Stimulated activated CD4-positive, alpha-beta T cell treated with anti-CD3 and anti-CD28 coated beads, Interleukin-1b, Interleukin-23, amount 100 ng/mL, for 24 hours (primary cell): ENCODE measurements at places on chromosomes 2 and 18.

- DNase-seq: no peak
These were observed 158.6 kb downstream of the CDH2 start for GRCh38 chr18:28018351-28018750.

- DNase-seq: no peak
These were observed 646.1 kb upstream of the ACVR2A start for GRCh38 chr2:147198651-147199171.

DNA sequence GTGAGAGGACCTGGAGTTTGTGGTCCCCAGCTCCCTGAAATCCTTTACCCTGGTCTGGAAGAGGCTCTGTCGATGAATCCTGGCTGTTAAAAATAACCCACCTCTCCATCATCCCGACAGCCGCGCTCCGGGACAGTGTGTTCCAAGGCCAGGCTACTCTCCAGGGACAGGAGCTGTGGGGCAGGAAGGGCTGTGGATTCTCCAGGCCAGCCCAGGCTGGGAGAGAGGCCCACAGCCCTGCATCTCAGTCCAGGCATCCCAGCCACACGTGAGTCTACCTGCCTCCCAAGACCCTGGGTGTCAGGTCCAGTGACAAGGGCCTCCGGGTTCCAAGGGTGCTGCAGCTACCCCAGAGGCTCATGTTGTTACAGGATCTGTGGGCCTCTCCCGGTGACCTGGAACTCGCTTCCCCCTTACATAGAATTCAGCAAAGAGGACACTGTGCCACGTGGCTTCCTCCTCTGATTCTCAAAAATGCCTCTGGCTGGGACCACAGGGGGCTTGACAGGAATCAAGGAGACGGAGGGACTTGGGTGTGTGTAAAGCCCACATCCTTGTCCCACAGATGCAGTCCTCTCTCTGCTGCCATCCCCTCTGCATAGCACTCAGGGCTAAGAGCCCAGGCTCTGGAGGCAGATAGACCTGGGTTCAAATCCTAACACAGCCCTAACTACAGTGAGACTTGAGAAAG, 17.3 kb downstream of the ADRA2B start:
- no peak for DNase-seq

- no peak for DNase-seq
These were observed 61.0 kb downstream of the RBMS1 start for GRCh38 chr2:160432633-160433032.

DNA sequence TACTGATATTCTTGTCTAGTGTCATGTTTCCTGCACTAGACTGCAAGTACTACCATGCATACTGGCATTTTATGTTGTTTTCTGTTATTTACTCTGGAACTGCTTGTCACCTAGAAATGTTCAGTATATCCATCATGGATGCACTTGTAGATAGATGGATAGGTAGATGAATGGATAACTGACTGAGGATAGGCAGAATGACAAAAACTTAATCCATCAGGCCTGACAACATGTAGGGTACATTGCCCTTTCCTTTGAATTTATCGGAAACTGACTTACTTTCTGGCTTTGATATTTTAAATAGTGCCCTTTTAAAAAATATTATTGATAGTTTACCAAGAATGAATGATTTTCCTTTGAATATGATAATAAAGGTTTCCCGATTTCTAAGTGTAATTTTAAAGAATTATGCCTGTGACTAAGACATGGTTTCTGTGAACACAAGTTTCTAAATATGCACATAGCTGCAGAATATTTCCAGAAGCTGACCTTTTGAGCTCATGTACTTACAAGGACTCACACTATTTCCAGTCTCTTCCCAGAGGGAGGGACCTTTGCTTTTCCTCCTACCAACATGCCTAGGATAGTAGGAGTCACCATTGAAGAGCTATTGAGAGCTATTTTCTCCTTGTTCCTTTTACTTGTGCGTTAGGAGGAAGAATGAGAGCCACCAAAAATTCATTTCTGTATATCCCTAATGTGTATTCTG, 81.3 kb downstream of the ANKRD12 start:
- no peak for DNase-seq

DNA sequence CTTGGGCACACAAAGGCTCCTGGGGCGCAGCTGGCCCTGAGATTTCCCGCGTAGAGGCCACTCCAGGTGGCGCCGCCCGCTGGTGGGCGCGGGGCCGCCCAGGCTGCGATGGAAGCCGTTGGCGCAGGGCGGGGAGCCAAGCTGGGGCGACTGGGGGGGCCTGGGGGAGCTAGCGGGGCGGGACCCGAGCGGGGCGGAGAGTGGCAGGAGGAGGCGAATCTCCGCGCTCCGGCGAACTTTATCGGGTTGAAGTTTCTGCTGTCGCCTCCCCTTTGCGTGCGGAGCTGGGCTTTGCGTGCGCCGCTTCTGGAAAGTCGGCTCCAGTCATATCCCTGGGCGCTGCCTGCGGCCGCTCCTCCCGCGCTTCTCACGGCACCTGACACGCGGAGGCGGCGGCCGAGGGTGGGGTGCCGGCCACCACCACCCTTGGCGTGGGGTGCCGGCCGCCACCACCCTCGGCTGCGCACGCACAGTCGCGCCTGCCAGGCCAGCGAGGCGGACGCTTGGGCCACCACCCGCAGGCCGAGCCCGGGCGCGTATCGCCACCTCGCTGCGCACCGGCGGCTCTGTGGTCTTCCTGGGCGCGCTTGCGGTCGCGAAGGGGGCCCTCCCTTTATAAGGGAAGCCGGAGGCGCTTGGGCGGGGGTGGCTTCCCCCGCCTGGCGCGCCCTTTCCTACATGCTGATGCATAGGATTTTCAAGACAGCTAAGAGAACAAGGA, 919 bp upstream of the CYP1B1 start:
- peak; percentile 38 for DNase-seq

- no peak for DNase-seq
These were observed 396.8 kb upstream of the UBE2E3 start for GRCh38 chr2:180583441-180584140.

DNA sequence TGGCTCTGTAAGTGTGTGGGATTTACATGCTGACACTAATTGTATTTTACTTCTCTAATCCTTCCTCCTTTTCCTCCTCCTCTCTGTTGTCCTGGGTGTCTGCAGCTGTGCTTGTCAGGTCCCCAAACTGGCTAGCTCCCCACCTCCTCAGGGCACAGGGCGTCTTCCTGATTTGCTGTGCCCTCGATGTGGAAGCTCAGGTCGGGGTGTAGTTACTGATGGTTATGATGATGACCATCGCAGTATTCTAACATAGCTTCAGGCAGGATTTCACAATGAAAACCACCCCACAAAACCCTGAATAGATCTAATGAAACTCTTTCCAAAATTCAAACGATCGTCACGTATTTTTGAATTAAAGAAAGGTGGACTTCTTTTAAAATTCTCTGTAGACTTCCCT, 428.4 kb downstream of the TGIF1 start:
- DNase-seq: no peak

GRCh38 chr2:127455566-127456493, 37.6 kb downstream of the PROC start:
- DNase-seq: no peak

- DNase-seq: no peak
These were observed 61.2 kb downstream of the ARHGAP15 start for GRCh38 chr2:143190431-143190830.

DNA sequence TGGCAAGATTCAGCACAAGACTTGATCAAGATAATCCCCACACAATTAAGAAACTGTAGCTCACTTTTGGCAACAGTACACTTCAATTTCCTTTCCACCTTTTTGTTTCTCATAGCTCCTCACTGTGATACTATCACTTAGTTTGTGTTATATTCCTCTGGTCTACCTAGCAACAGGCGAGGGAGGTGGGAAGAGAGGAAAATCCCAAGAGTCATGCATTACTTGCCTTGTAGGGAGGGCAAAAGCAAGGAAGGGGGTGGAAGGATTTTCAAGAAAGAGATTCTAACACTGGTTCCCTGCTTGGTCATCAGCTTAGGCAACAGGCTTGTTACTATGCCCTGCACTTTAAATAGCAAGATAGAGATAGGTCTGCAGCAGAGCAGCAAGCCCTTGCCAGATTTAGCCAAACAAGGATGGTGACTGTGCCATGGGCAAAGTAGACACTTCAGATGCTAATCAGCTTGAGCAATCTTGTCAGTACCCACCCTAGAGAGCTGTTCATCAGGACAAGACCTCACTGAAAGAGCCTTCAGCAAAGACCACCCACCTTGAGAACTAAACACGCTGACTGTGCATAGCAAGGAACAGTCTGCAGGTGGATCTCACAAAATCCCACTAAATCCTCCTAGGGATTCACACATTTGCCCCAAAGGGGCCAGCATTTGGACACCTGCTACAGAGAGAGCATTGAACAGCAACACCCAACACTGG, 134.6 kb downstream of the MBD2 start:
- no peak for DNase-seq

DNA sequence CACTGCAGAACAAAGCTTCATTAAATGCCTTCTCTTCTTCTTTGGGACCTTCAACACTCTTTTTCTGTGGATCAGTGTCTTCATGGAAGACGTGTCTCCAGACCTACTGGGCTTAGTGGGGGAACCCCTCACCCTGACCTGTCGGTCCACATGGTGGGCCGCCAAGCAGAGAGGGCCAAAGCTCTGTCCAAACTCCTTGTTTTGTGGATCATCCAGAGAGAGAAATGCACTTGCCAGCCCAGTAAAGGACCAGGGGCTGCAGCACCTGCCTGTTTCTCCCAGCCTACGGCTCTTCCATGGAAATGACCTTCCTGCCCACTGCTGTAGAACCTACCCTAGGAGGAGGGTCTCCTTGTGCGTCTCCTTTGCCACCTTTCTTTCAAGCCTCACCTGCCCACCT, 25.9 kb downstream of the DYSF start:
- no peak for DNase-seq

DNA sequence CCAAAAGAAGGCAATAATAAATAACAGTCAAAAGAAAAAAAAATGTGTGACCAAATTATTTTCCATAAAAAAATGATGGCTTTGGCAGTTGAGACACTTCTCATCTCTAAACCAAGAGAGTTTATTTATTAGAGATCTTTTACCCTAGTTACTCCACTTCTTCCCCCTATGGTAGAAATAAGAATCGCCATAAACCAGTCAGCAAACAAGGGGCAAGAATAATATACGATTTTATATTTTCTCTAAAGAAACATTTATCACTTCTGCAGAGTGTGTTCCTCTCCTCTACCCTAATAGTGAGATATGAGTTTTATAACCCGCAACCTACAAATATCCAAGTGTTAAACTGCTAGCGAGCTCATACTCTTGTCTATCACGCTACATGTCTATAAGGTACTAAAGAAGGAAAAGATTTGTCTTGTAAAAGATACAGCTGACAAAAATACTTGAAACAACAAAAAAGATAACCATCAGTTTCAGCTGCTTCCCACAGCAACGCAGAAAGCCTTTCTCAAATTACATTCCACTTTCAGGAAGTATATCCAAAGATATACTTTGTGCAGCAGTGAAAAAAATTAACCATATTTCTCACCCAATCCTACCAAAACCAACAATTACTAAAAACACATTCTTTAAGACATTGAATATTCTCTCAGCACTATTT, 2.3 kb downstream of the RNF103 start:
- no peak for DNase-seq

- no peak for DNase-seq
These were observed 663.3 kb upstream of the ACVR2A start for GRCh38 chr2:147181351-147182029.

- no peak for DNase-seq
These were observed 97.8 kb downstream of the MYT1L start for GRCh38 chr2:2233171-2233826.

DNA sequence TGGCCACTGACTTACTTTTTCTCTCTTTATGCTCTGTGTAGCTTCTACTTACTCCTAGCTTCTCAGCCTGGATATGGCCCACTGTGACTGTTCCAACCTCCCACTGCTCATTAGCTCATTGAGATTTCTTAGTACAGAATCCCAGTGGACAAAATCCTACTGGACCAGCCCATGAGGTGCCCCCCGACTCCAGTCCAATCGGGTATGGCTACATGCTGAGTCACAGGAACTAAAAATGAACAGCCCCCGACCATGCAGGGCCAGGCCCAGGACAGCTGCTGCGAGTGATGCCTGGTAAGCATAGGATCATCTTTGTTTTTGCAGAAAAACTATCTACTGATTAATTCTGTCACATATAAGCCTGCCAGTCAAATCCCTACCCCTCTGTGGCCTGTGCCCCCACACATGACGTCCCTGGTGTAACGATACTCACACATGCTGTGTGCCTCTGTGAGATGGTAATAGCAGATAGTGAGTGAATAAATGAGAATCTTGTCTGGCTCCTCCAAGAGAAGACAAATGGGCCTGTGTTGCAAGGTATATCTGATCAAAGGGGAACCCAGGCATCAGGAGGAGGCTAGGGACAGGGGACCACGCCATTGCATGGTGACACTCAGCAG, 85.9 kb upstream of the KLF7 start:
- DNase-seq: no peak

GRCh38 chr2:129744649-129745048, 234.8 kb upstream of the RAB6C start:
- no peak for DNase-seq

- DNase-seq: no peak
These were observed 75.4 kb upstream of the TANC1 start for GRCh38 chr2:158893026-158893425.

DNA sequence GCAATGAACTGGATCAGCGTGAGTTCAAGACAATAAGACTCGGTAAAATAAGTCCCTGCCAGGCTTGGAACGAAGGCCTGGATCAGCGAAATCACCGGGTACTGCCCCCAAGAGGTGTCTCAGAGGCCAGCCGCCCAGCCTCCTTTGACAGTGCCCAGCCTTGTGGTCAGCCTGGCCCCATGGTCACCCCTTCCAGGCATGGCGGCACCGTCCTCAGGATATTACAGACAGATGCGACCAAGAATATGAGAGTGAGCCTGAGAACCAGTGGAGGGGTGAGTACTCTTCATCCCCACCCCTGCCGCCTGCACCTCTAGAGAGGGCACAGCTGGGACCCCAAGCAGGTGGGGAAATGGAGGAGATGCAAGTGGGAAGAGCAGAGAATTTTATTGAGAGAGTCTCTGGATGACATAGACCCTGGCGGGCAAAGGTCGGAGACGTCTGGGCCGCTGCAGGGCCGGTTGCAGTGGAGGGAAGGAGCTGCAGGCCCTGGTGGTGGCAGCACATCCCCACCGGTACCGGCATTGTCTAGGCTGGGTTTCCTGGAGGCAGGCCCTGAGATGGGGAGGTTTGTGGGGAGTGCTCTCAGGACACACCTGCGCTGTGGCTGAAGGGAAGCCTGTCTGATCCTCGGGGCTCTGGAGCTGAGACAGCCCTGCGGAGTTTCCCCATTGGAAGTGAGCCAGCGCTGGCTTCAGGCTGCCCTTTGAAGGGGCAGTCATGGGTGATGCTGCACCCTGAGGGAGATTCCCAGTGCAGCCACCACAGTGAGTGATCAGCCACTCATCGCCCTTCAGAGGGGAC, 190.0 kb downstream of the SEPTIN10 start:
- DNase-seq: no peak
